ENCODE measurements at places on chromosomes 13 and 19. TPM values are rescaled to one million over a fixed set of nuclear protein-coding genes. Genes with fewer than 3 reads are reported as not detected.

SAFB2 gene
- total RNA-seq, result 159 TPM

GRCh38 chr13:43876366-43876765 is 3.2 kb downstream of the CCDC122 start:
- no peak for DNase-seq
- no peaks in the 10 kb centered on the region for H3K27me3 ChIP-seq
- no peaks in the 10 kb centered on the region for H3K36me3 ChIP-seq
- H3K4me3 ChIP-seq, result no peak overlapping the region
- peaks cover 16% of the 10 kb centered on the region for H3K4me1 ChIP-seq
- H3K27ac ChIP-seq, result no peak overlapping the region

DNA sequence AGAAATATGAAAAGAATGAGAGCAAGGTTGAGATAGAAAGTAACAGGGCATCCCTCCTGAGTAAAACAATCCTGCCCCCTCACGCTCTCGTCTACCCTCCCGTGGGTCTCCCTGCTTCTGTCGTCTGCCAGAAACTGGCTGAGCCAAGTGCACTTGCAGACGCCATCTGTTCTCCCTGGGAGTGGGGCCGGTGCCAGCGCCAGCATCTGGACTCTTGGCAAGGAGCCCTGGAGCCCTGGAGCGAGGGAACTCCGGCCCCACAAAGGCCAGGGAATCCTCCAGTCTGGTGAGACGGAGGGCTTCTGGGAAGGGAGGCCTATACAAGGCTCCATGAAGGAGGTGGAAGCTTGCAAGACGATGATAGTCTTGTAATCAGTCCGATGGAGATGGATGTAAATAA is 2.3 kb upstream of the TMEM91 start:
- peaks cover 5% of the 10 kb centered on the region for H3K4me1 ChIP-seq
- H3K4me3 ChIP-seq, result no peak overlapping the region
- no peaks in the 10 kb centered on the region for H3K27me3 ChIP-seq
- DNase-seq, result peak; percentile 79
- peak overlapping the region; percentile 51 for H3K27ac ChIP-seq

- H3K27me3 ChIP-seq, result no peaks in the 10 kb centered on the region
- no peak for DNase-seq
- H3K4me1 ChIP-seq, result no peaks in the 10 kb centered on the region
- H3K36me3 ChIP-seq, result peaks cover 73% of the 10 kb centered on the region
- H3K4me3 ChIP-seq, result no peak overlapping the region
Observed at GRCh38 chr19:13920940-13921747, 15.1 kb downstream of the CC2D1A start.

DNA sequence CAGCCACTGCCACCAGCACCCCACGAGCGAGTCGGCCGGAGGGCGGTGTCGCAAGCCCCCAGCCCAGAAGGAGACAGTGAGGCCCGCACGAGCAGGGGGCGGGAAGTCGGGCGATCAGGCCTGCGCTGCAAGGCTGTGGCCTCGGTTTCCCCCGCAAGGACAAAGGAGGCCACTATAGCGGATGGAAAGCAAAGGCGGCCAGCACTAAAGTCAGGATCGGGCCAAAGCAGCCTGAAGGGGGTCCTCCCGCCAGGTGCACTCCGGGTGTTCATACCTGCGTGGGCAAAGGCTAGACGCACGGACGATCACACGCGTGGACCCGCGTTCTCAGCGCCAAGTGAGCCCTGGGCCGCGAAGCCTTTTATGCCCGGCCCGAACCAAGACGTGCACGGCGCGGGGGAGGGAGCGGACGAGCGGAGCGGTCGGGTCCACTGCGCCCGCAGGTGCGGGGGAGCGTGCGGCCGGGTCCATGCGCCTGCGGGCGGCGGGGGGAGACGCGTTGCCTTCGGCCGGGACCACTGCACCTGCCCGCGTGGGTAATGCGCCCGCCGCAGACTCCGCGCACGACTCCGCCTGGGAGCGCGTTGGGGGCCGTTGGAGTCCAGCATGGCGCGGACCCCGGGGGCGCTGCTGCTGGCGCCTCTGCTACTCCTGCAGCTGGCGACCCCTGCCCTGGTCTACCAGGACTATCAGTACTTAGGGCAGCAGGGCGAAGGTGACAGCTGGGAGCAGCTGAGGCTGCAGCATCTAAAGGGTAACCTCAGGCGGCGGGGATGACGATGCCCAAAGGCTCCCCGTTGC is at the start of the genes PRDX2 and THSD8:
Gene PRDX2, minus strand, starts transcription at position 335 of the 801 bp plus-strand sequence. CDS start 539 bp downstream, outside the sequence.
Gene THSD8, plus strand, starts transcription at position 604 of the 801 bp plus-strand sequence. Its CDS starts 3 bp downstream, at position 607.
- peak; percentile 90 for DNase-seq
- peak within 1 kb of the TSS; percentile 80 for H3K4me3 ChIP-seq
- no peaks in the 10 kb centered on the region for H3K36me3 ChIP-seq
- H3K27me3 ChIP-seq, result no peaks in the 10 kb centered on the region
- H3K4me1 ChIP-seq, result peaks cover 15% of the 10 kb centered on the region

DNA sequence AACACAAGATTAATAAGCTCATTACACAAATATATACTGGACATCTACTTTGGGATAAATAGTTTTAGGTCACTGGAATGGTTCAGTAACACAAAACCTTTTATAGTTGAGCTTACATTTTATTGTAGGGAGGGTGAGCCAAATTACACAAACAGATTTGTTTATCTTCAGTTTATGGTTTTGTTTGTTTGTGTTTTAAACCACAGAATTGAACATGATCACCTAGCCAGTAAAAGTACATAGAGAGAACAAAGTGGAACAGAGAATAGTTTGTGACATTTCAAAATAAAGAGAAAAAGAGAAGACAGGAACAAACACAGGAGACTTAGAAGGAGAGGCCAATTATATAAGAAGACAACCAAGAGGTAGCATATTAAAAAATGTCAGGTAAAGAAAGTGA is 1930.2 kb upstream of the PCDH20 start:
- no peaks in the 10 kb centered on the region for H3K4me1 ChIP-seq
- DNase-seq, result no peak
- no peaks in the 10 kb centered on the region for H3K36me3 ChIP-seq
- no peaks in the 10 kb centered on the region for H3K27me3 ChIP-seq
- no peak overlapping the region for H3K4me3 ChIP-seq

PRTN3 gene
- not detected for total RNA-seq

ZNF345 gene
- 4.1 TPM for total RNA-seq

FFAR1 gene
- total RNA-seq, result not detected

GNA15 gene
- not detected for total RNA-seq

KISS1R gene
- not detected for total RNA-seq

GRCh38 chr19:6632002-6632621 is 37.8 kb downstream of the TNFSF14 start:
- H3K4me3 ChIP-seq, result no peak overlapping the region
- no peaks in the 10 kb centered on the region for H3K4me1 ChIP-seq
- H3K36me3 ChIP-seq, result no peaks in the 10 kb centered on the region
- no peak overlapping the region for H3K27ac ChIP-seq
- peaks cover 5% of the 10 kb centered on the region for H3K27me3 ChIP-seq

UGGT2 gene
- 148 TPM for total RNA-seq

SLC25A41 gene
- total RNA-seq, result 0.32 TPM

DNA sequence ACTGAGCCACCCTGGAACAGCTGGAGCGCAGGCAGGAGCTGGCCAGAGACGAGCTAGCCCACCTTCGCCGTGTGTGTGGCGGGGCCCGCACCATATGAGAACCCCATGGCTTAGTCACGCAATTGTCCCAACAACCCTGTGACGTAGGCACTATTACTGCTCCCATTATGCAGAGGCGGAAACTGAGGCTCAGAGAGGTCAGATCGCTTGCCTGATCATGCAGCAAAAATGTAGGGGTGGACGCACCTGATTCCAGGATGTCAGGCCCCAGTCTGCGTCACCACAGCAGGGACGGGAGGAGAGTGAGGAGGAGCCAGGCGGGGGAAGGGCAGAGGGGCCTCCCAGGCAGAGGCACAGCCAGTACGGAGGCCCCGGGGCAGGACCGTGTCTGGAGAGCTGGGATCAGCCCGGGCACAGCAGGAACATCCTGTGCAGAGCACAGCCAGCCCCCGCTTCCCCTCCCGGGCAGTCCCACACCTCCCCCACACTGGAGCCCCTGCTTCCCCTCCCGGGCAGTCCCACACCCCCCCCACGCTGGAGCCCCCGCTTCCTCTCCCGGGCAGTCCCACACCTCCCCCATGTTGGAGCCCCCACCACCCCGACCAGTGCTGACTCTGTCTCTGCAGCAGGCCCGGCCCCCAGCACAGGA is 16.7 kb downstream of the PIP5K1C start:
- H3K36me3 ChIP-seq, result no peaks in the 10 kb centered on the region
- H3K27me3 ChIP-seq, result no peaks in the 10 kb centered on the region
- DNase-seq, result no peak
- peaks cover 24% of the 10 kb centered on the region for H3K4me1 ChIP-seq
- H3K27ac ChIP-seq, result peak overlapping the region; percentile 65

ZNF441 gene
- total RNA-seq, result 8.3 TPM

LMTK3 gene
- 1.1 TPM for total RNA-seq

DNA sequence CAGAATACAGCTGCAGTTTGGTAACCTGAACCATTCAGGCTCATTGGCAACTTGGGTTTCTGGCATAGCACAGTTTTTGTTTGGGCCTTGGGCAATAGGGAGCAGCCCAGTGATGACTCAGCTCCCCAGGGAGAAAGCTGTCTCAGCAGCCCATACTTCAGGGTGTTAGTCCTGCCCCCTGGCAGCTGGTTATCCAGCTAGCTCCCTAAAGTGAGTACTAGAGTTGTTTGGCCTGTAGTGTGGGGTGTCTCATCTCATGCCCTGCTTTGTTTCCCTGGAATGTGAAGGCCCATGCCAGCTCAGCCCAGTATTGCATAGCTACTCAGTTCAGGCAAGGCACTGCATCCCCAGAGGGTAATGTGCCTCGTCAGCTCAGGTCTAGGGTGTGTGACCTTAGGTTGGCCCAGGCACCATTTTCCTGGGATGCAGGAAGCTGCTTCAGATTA is 18.2 kb upstream of the ZNF543 start:
- H3K4me1 ChIP-seq, result no peaks in the 10 kb centered on the region
- DNase-seq, result no peak
- no peak overlapping the region for H3K4me3 ChIP-seq

ZNF83 gene
- total RNA-seq, result 13.3 TPM

DNA sequence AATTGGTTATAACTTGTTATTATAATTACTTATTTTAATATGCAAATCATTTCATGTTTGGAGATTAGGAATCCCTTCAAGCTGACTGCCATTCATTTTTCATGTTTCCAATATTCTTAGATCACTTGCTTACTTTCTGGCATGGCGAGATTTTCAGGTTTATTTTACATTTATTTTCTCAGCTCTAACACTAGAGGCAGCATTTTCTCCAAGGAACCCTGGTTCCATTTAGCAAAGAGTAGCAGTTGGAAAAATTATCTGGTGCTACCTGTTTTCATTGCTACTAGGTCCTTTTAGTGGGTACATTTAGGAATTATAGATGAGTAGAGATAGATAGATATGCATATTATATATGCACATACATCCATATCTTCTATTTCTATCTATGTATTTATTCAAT is 90.9 kb upstream of the TRPC4 start:
- no peak overlapping the region for H3K27ac ChIP-seq
- no peaks in the 10 kb centered on the region for H3K4me1 ChIP-seq
- no peak for DNase-seq
- H3K4me3 ChIP-seq, result no peak overlapping the region

DNA sequence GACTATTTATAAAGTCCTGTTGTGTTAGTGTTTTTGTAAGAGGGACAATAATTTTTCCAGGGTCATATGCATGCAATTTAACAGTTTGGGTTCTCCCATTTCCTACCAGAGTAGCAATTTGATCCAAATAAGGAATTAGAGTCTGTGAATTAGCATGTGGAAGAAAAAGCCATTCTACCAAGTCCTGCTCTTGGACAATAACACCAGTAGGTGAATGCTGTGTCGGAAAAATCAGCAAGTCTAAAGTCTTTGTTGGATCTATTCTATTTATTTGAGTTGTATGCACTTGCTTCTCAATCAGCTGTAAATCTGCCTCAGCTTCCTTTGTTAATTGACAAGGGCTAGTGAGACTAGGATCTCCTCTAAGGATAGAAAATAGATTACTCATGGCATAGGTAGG is 21.4 kb upstream of the IL17D start:
- no peak overlapping the region for H3K27ac ChIP-seq
- no peaks in the 10 kb centered on the region for H3K36me3 ChIP-seq
- no peak for DNase-seq
- no peaks in the 10 kb centered on the region for H3K4me1 ChIP-seq

CEBPA gene
- 84.2 TPM for total RNA-seq

GRCh38 chr13:106472621-106473020 is 62.8 kb downstream of the EFNB2 start:
- no peak overlapping the region for H3K4me3 ChIP-seq
- no peak for DNase-seq
- H3K36me3 ChIP-seq, result no peaks in the 10 kb centered on the region
- no peaks in the 10 kb centered on the region for H3K27me3 ChIP-seq

DNA sequence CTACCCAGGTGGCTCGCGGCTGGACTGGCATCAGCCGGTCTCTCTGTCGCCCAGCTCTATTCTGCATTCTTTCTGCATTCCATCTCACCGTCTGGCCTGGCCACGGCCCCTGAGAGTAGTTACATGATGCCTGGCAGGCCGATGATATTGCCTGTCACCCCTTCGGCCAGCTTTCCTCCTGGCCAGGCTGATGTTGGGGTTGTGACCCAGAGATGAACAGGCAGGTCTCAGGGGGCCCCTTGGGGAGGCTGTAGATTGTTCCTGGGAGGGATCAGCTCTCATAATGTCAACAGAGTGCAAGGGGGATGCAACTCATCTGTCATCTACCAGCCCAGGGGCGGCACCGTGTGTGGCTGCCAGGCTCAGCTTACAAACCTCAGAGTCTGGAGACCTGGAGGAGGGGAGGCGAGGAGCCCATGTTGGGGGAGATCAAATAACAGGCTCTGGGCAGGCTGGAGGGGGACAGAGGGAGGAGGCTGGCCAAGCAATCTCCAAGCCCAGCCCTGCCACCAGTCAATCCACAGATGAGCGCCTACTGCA is 13.6 kb upstream of the FBXO17 start:
- H3K4me3 ChIP-seq, result no peak overlapping the region
- H3K27ac ChIP-seq, result no peak overlapping the region
- DNase-seq, result no peak
- peaks cover 4% of the 10 kb centered on the region for H3K27me3 ChIP-seq
- no peaks in the 10 kb centered on the region for H3K4me1 ChIP-seq
- H3K36me3 ChIP-seq, result no peaks in the 10 kb centered on the region

DNA sequence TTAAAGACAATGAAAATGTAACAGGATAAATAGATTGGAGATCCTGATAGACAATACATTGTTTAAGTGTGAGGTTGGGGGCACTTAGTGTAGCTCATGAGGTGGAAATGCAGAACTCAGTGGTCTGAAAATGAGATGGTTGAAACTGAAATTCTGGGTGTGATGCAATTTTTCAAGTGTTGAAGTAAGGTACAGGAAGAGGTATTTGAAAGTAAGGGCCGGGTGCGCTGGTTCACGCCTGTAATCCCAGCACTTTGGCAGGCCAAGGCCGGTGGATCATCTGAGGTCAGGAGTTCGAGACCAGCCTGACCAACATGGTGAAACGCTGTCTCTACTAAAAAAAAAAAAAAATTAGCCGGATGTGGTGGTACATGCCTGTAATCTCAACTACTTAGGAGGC is 113.0 kb downstream of the UFM1 start:
- no peaks in the 10 kb centered on the region for H3K4me1 ChIP-seq
- H3K27me3 ChIP-seq, result no peaks in the 10 kb centered on the region
- H3K27ac ChIP-seq, result no peak overlapping the region
- no peak for DNase-seq

PINLYP gene
- total RNA-seq, result not detected

GRCh38 chr13:93948162-93948922 is 531.1 kb downstream of the DCT start:
- H3K4me1 ChIP-seq, result no peaks in the 10 kb centered on the region
- no peak overlapping the region for H3K27ac ChIP-seq

GRCh38 chr13:109939180-109939579 is 152.8 kb upstream of the IRS2 start:
- no peaks in the 10 kb centered on the region for H3K27me3 ChIP-seq
- H3K27ac ChIP-seq, result no peak overlapping the region
- H3K36me3 ChIP-seq, result no peaks in the 10 kb centered on the region
- no peak overlapping the region for H3K4me3 ChIP-seq
- DNase-seq, result no peak

Data from transverse colon (tissue), 4 donors.